ENCODE measurements at places on chromosomes 2 and 18. TPM values are rescaled to one million over a fixed set of nuclear protein-coding genes. Genes with fewer than 3 reads are reported as not detected.
A peak's percentile ranks its signal among the peaks of the same experiment; 100 is the strongest.

DNA sequence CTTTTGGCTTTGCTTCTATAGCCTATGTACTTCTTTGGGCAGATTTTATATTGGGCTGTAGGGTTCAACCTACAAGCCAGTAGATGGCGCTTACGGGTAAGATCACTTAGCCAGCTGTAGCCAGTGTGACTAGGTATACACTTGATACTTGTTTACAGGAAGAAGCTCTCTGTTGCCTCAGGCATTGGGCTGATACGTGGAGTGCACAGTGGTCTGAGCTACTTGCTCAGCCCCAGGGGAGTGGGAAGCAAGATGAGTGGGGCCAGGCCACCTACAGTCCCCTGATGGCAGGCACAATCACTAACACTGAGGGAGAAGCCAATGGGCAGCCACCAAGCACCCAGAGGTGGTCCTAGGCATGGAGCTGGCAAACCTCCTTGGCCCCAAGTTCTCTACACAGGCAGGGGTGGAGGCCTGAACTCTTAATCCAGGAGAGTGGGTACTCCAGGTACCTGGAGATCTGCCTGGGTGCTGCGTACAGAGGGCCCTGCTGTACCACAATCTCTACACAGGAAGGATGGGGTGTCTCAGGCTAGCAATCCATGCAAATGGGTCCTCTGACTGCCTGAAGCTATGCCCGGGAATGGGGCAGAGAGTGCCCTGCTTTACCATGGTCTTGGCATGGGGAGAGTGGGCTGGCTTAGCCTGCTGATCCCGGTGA, 122.2 kb downstream of the NCOA1 start:
- DNase-seq = peak; percentile 76

- DNase-seq = no peak
These were observed 58.4 kb upstream of the GREB1L start for GRCh38 chr18:21183670-21184069.

DNA sequence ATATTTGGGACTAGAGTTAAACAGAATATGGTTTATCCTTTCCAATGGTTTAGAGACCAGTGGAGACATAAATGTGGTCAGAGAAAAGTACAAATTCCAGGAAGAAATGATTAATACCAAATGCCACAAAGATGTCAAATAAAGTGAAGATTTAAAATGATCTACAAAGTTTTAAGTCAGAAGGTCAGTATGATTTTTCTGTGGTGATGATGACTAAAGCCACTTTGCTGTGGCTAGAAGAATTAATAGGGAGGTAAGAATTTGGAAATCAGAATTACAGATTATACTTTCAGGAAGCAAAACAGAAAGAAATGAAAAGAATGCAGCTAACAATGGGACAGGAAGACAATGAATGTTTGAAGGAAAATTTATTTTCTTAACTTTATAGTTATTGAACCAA, 91.5 kb upstream of the CDH7 start:
- DNase-seq = no peak

GRCh38 chr2:66580166-66581049, 145.5 kb downstream of the MEIS1 start:
- no peak for DNase-seq

- DNase-seq = no peak
These were observed 73.9 kb downstream of the MYCN start for GRCh38 chr2:16014041-16014787.

DNA sequence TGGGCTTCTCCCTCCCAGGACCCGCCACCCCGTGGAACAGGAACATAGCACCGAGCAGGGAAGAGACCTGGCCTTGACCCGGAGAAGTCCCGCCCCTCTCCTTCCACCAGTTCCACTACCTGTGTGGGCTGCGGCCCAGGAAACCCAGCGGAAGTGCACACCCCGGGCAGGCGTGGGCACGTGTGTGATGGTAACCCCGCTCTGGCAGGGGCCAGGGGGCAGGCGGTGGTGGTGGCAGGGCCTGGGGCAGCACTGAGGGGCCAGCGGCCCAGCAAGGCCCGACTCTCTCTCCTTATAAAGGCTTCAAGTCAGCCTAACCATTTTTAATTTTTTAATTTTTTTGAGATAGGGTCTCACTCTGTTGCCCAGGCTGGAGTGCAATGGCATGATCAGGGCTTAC, 129.0 kb upstream of the FAM98A start:
- DNase-seq = no peak

The TWIST2 gene
- 14.7 TPM for total RNA-seq

GRCh38 chr2:239201884-239202283, 198.9 kb downstream of the HDAC4 start:
- no peak for DNase-seq

DNA sequence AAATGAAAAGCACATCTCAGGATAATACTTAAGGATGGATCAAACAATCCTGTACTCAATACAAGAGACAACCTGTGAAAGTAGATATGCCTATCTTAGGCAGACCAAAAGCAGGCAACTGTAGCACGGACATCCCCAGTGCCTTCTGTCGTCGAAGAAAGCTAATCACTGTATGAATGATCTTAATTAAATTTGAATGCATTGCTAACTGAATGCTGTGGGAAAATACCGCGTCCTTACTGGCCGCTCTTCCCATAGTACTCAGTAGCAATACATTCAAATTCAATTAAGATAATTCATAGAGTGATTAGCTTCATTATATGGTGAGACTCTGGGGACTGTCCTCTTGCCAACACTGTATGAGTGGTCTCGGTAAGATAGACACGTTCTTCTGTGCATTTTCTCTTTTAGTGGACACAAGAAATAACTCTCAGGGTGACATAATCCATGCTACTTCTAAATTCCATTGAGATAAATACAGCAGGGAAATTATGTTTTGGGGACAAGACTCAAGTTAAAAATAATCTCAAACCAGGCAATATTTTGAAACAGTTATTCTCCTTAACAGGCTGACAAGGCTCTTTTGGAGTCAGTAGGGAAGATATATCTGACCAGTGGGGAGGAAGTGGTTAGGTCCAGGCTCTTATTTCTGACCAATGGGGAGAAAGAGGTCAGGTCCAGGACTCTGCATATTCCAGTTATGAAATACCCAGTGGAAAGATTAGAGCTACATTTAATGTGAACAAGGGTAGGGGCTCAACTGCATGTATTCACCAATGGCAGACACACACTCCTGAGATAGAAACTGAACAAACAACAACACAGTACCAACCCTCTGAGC, 97.3 kb downstream of the DOCK10 start:
- no peak for DNase-seq

DNA sequence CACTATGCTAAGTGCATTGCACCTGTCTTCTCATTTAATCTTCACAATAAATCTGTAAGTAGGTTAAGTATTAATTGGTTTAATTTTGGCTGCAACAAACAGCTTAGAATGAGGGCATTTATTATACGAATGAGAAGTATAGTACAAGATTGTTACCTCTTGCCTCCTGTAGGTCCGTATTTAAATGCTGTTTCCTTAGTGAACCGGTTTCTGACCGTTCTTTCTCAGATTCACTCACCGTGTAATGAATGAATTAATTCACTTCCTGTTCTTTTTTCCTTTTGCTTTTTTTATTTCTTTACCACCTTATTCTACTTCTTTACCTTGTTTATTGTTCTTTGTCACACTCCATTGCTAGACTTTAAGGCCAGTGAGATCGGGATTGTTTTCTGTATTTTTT, 153.8 kb upstream of the RASGRP3 start:
- no peak for DNase-seq

DNA sequence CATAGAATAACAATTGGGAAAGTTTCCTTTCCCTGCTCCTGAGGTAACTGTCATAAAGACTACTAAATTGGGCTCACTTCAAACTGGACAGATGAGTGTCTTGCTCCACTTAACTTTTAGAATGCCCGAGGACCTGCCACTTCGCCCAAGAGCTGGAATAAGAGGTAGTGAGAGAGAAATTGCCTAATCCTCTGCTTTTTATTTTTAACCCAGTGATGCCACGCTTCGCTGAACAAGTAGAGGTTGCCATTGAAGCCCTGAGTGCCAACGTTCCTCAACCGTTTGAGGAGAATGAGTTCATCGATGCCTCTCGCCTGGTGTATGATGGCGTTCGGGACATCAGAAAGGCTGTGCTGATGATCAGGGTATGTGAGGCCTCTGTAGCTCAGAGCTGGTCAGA, 269.4 kb upstream of the LRRTM1 start:
- DNase-seq = no peak

- no peak for DNase-seq
These were observed 37.5 kb downstream of the SLC5A7 start for GRCh38 chr2:108023776-108024175.

DNA sequence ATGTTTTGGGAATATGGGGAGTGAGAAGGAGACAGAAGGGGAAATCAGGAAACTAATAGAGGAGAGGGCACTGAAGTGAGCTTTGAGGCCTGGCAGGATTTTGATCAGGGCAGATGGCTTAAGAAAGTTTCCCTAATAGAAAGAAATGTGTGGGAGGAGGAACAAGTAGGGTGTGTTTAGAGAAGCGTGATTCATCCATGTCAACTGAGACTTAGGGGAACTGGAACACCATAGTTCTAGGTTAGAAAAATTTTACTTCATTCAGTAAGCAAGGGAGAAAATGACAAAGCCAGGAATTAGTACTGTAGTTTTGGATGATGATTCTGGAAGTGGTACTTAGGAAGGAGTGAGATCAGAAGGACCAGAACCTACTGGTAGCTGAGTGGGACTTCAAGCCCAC, 296.0 kb downstream of the PLCL1 start:
- peak; percentile 6 for DNase-seq

- peak; percentile 52 for DNase-seq
These were observed 236.7 kb downstream of the TCF4 start for GRCh38 chr18:55351241-55351691.

GRCh38 chr2:71153585-71154224, 23.3 kb downstream of the MPHOSPH10 start:
- DNase-seq = no peak

DNA sequence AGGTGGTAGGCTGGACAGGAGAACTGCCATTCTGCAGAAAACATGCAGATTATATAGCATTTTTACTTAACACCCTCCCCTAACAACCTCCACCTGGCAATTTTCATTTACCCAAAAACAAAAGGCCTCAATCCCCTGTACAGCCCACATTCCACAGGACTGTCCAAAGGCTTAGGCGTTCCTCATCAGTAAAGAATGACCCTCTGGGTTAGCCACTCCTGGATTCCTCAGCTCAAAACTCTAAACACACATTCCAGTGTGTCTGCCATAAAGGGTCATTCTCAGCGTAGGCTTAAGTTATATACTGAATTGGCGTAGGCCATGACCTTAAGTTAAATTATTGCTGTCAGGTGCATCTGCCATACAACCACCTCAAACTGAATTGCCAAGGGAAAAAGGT, 261.8 kb upstream of the CHAC2 start:
- peak; percentile 33 for DNase-seq

GRCh38 chr2:125644257-125644656, 1011.7 kb upstream of the GYPC start:
- DNase-seq = no peak

- peak; percentile 39 for DNase-seq
These were observed 491.0 kb downstream of the CDH2 start for GRCh38 chr18:27685807-27686412.

The UGT1A6 gene
- total RNA-seq = not detected

DNA sequence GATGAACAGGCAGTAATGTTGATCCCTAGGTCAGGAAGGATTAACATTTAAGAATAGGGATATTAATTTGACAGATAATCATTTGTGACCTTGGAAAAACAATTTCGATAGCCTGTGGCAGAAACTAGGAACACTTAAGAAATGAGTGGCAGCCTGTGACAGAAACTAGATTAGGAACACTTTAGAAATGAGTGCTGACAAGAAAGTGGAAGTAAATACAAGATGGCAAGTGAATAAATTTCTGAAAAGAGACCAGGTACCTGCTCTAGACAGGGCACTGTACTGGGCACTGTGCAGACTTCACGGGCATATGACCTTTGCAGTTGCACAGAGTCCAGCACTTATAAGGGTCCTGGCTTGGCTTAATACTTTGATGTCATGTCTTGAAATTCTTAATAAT, 5.5 kb upstream of the HNRNPA3 start:
- DNase-seq = no peak

GRCh38 chr2:222293660-222294630, 4.9 kb downstream of the PAX3 start:
- DNase-seq = no peak

The RAX gene
- not detected for total RNA-seq

- DNase-seq = no peak
These were observed 9.6 kb upstream of the B3GNT2 start for GRCh38 chr2:62186156-62186905.

DNA sequence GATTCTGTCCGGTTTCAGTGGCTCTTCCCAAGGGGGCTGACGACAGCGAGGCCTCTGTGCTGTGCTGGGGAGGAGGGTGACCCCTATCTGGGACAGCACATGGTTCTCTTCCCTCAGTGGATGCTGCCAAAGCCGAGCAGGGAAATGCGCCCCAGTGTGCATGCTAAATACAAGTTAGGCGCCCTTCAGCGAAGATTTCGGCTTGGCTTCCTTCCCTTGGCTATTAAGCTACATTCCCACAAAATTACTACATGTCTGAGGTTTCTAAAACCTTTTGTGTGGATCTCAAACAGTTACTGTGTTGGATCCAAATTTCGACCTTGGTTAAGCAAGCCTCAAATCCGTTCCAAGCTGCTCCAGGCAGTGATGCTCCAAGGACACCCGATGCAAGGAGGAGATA, 440.3 kb downstream of the NRXN1 start:
- DNase-seq = no peak

DNA sequence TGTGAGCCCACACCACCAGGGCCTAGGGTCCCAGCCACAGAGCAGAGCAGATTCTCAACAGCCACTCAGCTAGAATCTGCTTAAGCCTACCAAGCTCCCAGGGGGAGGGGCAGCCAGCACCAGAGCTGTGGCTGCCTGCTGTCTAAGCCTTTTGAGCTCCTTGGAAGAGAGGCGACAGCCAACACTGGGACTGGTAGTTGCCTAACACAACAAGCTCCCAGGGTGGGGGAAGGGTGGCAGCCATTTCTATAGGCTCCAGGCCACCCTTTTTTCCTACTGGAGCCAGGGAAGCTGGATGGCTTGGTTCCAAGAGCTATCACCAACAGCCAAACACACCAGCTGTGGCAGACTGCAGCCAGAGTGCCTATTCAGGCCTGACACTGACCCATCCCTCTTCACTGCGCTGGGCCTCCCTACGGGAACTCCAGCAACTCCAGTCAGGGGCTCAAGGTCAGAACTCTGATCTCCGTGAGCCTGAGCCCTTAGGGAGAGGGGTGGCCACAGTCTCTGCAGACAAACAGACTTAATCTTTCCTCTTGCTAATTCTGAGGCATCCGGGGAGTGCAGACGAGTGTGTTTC, 1824.3 kb upstream of the CELF4 start:
- DNase-seq = no peak

DNA sequence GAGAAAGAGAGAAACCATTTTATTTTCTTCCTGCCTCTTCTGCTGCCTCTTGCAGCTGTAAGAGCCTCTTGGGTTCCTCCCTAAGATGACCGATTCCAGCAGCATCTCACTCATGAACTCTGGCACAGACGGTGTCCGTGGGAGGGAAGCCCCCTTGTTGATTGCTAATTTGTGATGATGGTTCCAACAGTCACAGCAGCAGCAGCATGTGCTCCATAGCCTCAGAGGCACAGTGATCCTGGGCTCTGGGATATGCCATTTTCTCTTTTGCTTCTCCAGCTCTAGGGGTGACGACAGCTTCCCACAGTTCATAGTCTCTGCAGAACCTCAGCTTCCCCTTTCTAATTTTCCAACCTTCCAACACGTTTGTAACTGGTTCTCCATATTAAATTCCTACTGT, 324.2 kb upstream of the HS6ST1 start:
- DNase-seq = no peak

- DNase-seq = no peak
These were observed 124.5 kb downstream of the VAPA start for GRCh38 chr18:10038268-10038667.

GRCh38 chr2:1869987-1870386, 125.7 kb upstream of the PXDN start:
- no peak for DNase-seq

The METTL8 gene
- 10.6 TPM for total RNA-seq

GRCh38 chr2:29640360-29640759, 281.0 kb downstream of the ALK start:
- DNase-seq = no peak

Data from IMR-90 (cell line).